Activated CD8-positive, alpha-beta memory T cell treated with anti-CD3 and anti-CD28 coated beads for 1 hour (primary cell): ENCODE measurements at places on chromosomes 7 and 10.

GRCh38 chr10:98041352-98042043 lies 11.1 kb upstream of the CRTAC1 start:
- peak; percentile 16 for DNase-seq

DNA sequence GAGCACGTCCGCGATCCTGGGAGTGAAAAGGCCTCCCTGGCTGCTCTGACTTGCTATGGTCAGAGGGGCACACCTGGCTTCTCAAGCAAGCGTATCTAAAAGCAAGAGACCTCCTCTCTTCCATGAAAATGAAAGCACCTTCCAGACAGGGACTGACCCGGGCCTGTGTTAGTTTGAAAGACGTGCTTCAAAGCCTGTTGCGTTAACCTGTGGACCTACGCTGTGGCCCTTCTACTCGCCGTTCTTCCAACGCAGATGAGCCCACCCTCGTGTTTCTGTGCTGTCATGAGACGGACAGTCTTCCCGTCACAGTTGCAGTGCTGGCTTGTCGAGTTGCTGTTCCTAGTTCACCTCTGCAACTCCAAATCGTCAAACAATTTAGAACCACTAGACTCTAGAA lies 15.5 kb upstream of the GDI2 start:
- no peak for DNase-seq

- no peak for DNase-seq
Observed at GRCh38 chr7:92964141-92964540, 127.8 kb upstream of the CDK6 start.

DNA sequence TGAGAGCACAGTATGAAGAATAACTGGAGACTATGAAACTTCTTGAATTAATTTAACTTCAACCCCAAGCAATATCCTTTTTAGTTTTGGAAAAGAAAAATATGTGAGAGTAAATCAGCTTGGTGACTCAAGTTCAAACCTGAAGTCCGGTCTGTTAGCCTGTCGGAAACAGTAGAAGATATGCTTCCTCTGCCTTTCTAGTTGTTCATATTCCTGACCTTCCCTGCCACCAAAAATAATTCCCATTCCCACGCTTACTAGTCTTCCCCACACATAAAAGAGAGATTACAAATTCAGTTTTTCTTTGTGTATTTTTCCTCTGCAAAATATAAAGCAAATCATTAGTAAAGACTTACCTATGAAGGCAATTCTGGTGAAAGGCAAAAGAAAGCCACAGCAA lies 3.6 kb downstream of the SEMA3D start:
- DNase-seq, result no peak

- no peak for DNase-seq
Observed at GRCh38 chr10:44043646-44044375, 341.1 kb downstream of the CXCL12 start.

GRCh38 chr7:76108540-76109233 lies 60.8 kb downstream of the MDH2 start:
- DNase-seq, result no peak

GRCh38 chr7:155792999-155793560 lies 19.2 kb downstream of the SHH start:
- DNase-seq, result no peak

DNA sequence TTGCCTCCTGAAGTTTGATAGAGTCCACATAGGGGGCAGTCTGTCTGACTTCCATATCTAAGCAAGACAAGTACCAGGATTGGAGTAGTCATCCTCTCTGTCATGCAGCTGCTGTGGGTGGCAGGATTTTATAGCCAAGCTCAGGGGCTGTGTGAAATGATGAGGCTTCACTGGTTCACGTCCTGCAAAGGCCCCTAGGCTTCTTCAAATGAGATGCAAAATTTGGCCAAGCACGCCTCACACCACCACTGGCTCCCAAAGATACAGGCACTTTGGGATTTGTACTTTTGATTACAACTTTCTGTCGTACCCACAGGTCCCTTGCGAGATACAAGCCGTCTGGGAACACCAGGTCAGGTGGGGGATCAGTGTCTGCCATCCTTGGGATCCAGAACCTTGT lies 67.1 kb downstream of the WDFY4 start:
- DNase-seq, result no peak

DNA sequence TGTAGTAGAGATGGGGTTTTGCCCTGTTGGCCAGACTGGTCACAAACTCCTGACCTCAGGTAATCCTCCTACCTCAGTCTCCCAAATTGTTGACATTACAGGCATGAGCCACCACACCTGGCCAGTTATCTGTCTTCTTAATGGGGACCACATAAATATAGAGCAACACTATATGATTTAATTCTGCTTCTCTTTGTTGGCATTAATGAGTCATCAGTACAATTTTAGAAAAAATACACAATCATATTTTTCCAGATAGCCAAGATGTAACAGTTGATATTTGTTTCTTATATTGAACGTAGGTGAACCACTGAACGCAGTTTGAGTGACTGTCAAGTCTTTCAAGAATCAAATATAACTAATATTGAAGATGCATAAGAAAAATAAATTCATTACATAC lies 48.5 kb downstream of the LCOR start:
- no peak for DNase-seq

GRCh38 chr10:24901686-24902399 lies 50.6 kb downstream of the PRTFDC1 start:
- no peak for DNase-seq

- DNase-seq, result no peak
Observed at GRCh38 chr10:75658915-75659314, 227.5 kb downstream of the LRMDA start.

DNA sequence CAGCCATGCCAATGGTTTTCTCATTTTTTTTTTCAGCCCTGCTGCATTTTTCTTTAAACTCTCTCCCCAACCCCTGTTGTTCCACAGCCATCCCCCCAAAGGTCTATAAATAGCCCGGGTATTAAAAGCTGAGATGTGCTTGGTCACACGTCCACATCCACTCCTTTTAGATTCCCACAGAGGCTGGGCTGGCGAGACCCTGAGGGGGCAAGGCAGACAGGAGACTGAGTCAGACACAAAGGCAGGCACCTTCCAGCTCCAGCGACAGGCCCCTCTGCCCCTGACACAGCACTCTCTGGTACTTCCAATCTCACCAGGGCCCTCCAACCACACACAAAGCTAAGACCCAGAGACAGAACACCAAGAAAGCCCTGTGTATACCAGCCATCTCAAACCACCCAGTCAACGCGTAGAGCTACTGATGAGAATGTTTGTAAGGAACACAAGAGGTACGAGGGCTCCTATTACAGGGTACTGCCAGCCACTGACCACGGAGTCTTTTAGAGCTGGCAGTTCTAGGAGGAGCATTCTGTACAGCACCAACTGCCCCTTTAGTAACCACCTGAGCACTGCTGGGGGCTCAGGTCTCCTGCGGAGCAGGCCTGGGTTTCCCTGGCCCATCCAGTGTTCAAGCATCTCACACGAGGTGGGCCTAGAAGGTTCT lies 64.2 kb upstream of the DDC start:
- no peak for DNase-seq

GRCh38 chr7:15581352-15581951 lies 19.6 kb upstream of the AGMO start:
- no peak for DNase-seq

- DNase-seq, result peak; percentile 32
Observed at GRCh38 chr10:5623081-5623748, 43.2 kb downstream of the ASB13 start.

DNA sequence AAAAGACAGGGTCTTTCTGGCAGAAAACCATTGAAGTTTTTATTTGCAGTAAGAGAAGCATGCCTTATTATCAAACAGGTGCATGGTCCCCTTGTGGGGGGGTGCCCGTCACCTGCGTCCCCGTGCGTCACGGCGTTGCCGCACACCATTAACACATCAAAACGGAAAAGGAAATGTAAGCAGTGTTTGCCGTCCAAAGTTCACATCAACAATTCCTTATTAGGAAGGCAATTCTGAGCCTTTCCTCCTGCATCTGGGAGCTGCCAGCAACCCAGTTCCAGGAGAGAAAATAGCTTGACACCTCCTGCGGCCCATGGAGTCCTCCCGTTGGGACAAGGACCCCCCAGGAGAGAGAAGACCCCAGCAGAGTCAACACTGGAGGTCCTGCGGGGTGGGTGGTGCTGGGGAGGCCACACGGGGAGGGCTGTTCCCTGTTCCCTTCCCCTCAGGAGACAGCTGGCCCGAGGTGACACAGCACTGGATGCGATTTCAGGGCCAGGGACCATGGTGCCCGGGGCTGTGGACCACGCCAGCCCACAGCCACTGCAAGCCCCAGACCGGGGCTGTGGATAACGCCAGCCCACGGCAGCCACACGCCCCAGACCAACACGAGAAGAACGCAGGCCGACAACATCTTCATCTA lies 39.5 kb downstream of the DIP2C start:
- no peak for DNase-seq

GRCh38 chr7:2019711-2020511 lies 212.8 kb downstream of the MAD1L1 start:
- peak; percentile 26 for DNase-seq

- DNase-seq, result no peak
Observed at GRCh38 chr7:129993275-129993674, 40.5 kb upstream of the UBE2H start.

DNA sequence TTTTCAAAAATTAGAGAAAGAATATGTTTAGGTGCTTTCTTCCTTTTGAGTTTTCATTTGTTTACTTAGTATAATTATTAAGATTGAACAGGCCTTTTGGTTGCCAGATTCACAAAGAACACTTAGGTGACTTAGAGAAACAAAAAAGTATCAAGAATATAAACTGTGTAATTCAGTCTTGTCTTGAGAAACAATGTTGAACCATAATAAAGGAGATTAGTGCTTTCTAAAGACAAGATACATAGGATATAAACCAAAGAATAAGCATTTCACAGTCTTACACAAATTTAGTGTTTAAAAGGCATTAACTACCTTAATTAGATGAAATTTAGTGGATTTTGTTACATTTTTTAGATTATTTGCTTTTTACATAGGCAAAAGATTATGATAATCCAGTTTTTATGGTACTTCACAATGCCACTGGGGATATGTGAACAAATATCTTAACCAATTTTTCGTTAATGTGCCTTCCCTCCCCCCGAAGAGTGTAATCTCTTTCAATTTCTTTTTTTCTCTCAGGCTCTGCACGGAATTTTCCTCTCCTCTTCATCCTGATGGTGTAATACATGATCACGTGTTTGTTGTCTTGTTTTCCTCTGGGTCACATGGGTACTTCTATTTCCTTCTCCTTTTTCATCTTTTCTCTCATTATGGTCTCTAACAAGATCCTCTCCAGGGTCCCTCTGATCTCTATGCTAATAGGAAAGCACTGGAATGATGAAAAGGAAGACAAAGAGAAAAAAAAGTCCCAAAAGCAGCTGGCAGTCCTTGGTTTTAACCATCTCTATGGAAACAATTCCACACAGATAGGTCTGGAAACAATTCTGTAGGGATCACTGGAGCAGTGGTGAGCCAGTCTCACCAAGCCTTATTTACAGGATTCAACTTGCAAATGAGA lies 3.7 kb upstream of the HNRNPH3 start:
- DNase-seq, result no peak

GRCh38 chr7:42730586-42730985 lies 181.3 kb downstream of the C7orf25 start:
- DNase-seq, result no peak

GRCh38 chr10:10892290-10892875 lies 125.3 kb upstream of the CELF2 start:
- DNase-seq, result no peak

DNA sequence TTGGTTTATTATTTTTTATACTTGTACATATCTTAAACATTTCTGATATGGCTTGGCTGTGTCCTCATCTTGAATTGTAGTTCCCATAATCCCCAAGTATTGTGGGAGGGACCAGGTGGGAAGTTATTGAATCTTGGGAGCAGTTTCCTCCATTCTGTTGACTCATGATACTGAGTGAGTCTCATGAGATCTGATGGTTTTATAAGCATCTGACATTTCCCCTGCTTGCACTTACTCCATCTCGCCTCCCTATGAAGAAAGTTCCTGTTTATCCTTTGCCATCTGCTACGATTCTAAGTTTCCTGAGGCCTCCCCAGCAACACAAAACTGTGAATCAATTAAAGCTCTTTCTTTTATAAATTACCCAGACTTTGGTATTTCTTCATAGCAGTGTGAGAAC lies 207.7 kb downstream of the TPK1 start:
- DNase-seq, result no peak

DNA sequence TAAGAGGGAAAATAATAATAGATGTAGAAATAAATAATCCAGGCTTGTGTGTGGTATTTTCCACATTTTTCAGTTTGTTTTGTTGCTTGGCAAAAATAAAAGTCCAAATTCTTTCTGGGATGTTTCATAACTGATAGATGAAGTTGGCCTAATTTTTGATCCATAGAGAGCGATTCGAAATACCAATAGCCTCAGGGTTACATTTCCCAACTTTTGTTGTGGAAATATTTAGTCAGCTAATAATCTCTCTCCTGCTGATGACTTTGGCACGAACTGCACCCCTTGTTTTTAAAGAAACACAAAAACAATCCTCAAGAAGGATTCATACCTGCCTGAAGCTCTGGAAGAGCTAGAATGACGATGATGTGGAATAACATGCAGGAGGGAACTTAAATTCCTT lies 483.2 kb downstream of the ADRA2A start:
- DNase-seq, result no peak

GRCh38 chr10:44989597-44990301 lies 11.0 kb upstream of the ZNF22 start:
- no peak for DNase-seq

DNA sequence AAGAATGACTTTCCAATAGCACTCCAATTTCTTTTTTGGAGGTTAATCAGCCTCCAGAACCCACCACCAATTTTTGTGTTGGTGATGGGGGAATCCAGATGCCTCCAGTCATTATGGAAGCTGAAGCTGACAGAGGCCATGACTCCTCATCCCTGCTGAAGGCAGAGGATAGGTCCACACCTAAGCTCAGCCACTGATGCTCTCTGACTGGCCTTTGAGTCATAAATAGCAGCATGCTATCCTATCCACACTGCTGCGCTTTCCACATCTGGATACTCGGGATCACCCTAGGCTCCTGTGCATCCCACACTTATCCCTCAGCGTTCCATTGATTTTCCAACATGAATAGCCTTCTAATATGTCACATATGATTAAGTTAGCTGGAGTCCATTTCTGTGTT lies 124.2 kb downstream of the TES start:
- DNase-seq, result no peak

DNA sequence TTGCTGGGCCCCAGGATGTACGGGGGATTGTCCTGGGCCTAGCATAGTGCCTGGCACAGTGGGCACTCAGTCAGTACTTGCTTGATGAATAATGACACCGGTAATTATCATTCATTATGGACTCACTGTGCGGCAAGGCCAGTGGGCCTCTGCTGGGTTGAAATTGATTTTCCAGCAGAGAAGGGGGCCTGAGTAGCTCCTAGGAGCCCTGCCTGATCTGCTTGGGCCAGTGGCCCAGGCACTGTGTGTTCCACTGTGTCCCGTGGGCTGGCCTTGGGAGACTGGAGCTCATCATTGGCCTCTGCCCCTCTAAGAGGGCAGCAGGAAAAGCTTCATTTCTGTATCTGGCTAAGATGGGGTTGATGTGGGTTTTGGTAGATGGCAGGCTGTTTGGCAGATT lies 1.4 kb downstream of the CHST3 start:
- no peak for DNase-seq

DNA sequence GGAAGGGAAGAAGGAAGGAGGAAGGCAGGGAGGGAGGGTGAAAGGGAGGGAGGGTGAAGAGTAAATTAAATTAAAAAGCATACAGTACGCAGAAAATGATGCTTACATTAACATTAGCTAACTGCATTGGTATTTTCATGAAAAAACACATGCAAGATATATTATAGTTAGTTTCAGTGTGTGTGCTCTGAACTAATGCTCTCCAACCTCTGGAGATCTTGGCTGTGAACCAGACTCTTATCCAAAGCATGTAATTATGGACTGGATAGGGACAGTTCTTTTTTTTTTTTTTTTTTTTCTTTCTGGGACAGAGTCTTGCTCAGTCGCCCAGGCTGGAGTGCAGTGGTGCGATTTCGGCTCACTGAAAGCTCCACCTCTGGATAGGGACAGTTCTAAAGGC lies 357.0 kb downstream of the FRMD4A start:
- no peak for DNase-seq
